ENCODE measurements at places on chromosomes 3 and 15.

GRCh38 chr3:143783851-143784370 lies 64.4 kb downstream of the SLC9A9 start:
- no peak for DNase-seq

DNA sequence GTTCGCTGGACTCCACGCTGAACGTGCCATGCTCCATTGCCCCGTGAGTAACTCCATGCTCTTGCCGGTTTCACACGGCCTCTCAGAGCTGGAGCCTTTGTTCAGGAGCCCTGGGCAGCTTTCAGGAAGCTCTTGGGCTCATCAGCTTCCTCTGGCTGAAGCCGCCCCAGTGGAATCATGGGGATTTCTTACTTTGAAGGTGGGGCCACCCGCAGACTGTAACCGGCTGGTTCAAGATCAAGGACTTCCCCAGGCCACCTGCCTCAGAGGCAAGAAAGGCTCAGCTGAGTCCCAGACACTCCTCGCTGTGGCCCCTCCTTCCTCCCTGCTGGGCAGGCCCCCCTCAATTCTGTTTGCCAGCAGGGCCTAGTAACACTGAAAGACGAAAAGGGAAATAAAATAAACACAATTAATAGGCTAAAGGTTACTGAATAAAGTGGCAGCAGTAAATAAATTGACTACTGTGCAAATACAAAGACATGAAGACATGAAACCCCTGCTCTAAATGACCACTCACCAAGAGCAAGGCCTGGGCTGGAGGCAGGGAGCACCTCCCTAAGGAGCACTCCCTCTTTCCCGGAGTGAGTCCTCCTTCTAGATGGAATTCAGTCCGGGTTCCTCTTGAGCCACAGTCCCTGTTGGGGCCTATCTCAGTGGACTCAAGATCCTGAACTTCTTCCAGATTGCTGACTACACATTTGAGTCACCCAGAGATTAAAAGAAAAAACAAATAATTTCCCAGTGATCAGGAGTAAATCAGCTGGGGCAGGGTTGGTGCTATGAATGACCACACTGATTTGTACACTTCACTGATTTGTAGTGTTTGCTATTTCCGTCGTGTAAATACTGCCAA lies 51.0 kb downstream of the ZDHHC19 start:
- peak; percentile 43 for DNase-seq

- no peak for DNase-seq
Measured at GRCh38 chr3:13653631-13654279, 104.8 kb downstream of the FBLN2 start.

GRCh38 chr3:168191856-168192255 lies 96.1 kb upstream of the GOLIM4 start:
- no peak for DNase-seq

GRCh38 chr3:132236701-132237651 lies 80.2 kb upstream of the ACP3 start:
- no peak for DNase-seq

GRCh38 chr3:13465236-13465873 lies 14.8 kb upstream of the HDAC11 start:
- DNase-seq, result no peak

DNA sequence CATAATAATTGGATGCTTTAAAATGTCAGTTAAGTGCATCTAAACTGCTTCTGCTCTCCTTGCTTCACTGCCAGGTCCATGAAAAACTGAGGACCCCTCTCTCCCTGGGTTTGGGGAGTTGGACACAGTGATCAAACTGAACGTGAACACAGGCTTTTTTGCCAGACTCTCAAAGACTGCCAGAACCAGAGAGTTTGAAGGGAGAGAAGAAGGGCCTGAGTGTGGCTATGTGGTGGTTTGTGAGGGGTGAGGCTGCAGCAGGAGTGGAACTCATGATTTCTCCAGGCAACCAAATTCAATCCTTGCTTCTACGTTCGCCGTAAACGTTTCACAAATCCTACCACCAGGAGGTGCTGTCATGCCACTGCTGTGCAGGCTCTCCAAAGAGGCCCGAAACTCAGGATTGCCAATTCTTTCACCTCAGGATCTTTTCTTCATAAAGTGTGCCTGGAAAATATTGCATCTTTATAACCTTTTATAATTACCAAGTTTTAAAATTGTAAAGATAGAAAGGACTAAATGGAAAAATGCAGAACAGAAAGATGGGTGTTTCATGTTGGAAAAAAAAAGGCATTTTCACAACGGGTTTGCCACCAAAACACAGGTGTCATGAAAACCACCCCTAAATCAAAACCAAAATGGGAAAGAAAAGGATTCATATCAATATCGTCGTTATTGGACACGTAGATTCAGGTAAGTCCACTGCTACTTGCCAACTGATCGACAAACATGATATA lies 19.7 kb downstream of the TM4SF4 start:
- no peak for DNase-seq

GRCh38 chr3:58340594-58341244 lies 8.0 kb downstream of the PXK start:
- no peak for DNase-seq

Data from activated T-cell treated with anti-CD3 and anti-CD28 coated beads, Interleukin-2, amount 50 U/mL, for 24 hours (primary cell).